Glutamatergic neuron (in vitro differentiated cells): ENCODE measurements at places on chromosomes 16 and 17.

DNA sequence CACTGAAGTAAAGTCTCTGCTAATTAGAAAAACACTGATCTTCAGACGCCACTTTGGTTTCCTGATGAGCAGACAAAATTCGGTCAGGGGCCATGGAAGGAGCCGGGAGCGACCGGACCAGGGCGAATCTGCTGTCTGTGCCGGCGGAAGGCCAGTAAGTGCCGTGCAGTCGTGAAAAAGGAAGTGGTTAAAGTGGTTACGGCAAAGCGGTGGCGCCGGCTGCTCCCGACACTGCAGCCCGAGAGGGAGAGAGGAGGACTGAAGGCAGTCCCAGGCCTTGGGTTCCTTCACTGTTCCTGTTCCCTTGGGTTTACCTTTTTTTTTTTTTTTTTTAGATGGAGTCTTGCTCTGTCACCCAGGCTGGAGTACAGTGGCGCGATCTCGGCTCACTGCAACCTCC, 17.3 kb upstream of the HEXD start:
- DNase-seq, result no peak

- no peak for DNase-seq
Measured at GRCh38 chr16:19520861-19521331, 1.0 kb downstream of the GDE1 start.

DNA sequence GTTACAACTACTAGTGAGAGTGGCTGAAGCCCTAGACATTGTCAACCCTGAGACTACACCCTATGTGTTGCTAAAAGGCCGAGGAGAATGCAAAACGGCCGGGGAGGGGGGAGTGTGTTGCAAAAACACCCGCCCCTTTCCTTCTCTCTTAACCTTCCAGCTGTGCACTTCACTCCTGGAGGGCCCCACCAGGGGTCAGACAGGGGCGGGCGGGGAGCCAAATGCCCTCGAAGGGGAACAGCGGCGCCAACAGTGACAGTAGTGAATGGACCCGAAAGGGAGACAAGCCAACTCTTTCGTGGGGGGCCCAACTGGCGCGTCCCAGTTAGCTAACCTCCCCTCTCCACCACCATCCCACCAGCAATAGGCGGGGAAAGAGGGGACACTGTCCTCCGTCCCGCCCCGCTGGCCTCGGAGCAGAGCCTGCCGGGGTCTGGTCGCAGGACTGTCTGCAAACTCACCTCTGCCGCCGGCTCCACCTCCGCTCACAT, 352 bp downstream of the MARF1 start:
- DNase-seq, result peak; percentile 72

- no peak for DNase-seq
Measured at GRCh38 chr17:42759982-42760651, 910 bp upstream of the RAMP2 start.

DNA sequence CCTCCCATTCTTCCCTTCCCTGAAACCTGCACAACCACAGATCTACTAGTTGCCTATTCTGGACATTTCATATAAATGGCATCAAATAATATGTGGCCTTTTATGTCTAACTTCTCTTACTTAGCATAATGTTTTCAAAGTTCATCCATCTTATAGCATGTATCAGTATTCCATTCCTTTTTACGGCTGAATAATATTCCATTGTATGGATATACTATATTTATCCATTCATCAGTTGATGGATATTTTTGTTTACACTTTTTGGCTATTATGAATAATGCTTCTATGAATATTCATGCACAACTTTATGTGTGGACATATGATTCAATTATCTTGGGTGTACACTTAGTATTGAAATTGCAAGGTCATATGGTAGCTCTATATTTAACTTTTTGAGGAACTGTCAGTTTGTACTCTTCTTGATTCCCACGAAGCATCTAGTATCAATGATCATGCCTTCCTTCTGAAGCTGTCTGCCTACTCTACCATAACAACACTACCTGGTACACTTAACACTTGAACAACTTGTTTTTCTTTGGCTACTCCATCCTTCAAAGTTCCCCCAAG, 12.7 kb upstream of the CHD3 start:
- DNase-seq, result no peak

DNA sequence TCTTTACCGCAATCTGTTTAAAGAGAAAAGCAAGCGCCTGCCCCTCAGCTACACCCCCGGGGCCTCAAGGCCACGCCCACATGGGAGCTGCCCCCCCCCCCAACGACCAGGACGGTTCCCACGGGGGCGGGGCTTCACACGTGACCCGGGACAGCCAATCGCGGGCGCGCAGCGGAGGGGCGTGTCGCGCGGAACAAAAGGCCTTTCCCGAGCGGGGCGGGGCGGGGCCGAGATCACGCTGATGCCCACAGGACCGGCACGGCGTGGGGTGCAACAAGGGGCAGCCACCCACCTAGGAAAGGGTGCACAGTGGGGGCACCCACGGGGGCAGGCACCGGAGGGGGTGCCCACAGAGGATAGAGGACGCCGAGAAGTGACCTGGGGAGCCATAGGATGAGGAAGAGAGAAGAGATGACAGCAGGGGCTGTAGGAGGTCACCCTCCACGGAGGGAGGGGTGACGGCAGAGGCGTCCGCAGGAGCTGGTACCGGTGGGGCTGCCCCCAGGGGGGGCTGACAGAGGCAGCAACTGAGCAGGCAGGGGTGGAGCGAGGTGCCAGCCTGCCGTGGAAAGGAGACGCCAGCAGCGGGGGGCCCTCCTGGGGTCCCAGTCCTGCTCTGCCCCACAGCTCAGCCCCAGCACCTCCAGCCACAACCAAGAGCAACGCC, 6.2 kb downstream of the UNKL start:
- peak; percentile 97 for DNase-seq

- no peak for DNase-seq
Measured at GRCh38 chr17:62778990-62779681, 29.0 kb downstream of the MARCHF10 start.

DNA sequence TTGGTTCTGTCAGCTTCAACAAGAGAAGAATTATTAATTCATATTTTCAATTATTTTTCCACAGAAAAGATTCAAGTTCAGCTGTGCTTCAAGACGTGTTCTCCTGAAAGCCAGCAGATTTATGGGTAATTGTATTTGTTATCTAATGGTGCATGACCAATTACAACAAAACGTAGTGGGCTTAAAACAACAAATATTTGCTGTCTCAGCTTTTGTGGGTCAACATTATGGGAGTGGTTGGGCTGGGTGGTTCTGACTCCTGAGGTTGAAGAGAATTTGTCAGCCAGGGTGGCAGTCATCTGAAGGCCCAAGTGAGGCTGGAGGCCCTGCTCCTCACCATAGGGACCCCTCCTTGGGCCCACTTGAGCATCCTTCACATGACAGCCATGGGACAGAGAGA, 24.1 kb upstream of the KREMEN2 start:
- DNase-seq, result no peak

GRCh38 chr16:14405611-14406537, 224.2 kb downstream of the PARN start:
- DNase-seq, result peak; percentile 53

DNA sequence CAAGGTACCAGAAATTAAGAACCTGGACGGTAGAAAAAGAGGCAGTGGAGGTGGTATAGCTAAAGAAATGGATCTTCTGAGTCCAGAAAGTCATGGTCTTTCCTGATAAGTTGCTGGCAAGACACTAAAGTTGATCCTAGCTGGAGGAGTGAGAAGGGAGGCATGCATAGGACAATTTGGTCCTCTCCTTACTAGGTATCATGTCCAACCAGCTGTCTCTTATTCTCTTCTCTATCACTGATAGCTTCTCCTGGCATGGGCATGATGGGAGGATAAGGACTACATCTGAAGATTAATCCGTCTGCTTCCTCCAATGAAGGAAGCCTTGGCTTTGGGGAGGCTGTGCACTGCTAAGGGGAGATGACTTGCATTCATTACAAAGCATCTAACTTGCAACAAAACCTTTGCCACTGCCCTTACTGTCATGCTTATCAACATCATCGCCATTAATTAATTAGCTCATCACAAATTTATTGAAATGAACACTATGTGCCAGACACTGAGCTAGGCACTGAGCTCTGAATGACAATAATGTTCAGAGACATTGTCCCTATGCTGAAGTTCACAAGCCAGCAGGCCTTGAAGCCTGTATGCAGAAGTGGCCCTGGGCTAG, 3.1 kb upstream of the FAM117A start:
- DNase-seq, result no peak

DNA sequence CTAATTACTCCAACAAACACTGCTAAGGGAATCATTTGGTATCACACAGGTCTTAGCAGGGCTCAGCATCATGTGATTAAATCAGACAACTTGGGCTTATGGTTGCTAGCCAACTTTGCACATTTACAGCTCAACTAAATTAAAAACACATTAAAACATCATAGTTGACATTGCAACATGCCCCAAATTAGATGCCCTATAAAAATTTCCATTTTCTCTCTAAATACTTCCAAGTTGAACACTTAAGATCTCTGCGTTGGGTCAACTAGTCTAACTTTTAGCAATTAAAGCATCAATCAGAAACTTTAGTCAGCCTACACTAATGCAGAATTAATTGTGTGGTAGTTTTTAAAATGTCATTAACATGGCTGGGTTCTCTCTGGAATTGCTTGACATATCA, 12.1 kb downstream of the DNAJC7 start:
- DNase-seq, result no peak

GRCh38 chr16:30088237-30088831, 3.4 kb downstream of the TBX6 start:
- DNase-seq, result no peak

DNA sequence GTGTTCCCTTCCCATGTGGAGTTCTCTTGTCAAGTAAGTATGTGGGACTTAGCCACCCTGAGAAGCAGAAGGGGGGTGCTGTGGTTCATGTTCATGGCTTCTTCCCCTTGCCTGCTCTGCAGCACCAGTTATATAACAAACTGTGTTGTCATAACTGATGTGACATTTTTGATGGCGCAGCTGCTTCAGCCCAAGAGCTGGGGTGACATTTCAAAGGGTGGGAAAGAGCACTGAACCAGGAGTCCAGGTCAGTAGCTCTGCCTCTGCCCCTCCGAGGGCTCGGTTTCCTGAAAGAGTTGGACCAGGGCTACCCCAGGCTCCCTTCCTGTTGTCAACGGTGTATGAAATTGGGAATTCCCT, 7.4 kb downstream of the GNAO1 start:
- DNase-seq, result no peak

GRCh38 chr16:27174007-27174406, 29.3 kb upstream of the KDM8 start:
- no peak for DNase-seq

- DNase-seq, result no peak
Measured at GRCh38 chr17:12457493-12457892, 208.2 kb upstream of the MYOCD start.

- no peak for DNase-seq
Measured at GRCh38 chr16:67009158-67009557, 19.8 kb upstream of the CBFB start.

GRCh38 chr16:25895380-25895779, 203.6 kb downstream of the HS3ST4 start:
- DNase-seq, result no peak

DNA sequence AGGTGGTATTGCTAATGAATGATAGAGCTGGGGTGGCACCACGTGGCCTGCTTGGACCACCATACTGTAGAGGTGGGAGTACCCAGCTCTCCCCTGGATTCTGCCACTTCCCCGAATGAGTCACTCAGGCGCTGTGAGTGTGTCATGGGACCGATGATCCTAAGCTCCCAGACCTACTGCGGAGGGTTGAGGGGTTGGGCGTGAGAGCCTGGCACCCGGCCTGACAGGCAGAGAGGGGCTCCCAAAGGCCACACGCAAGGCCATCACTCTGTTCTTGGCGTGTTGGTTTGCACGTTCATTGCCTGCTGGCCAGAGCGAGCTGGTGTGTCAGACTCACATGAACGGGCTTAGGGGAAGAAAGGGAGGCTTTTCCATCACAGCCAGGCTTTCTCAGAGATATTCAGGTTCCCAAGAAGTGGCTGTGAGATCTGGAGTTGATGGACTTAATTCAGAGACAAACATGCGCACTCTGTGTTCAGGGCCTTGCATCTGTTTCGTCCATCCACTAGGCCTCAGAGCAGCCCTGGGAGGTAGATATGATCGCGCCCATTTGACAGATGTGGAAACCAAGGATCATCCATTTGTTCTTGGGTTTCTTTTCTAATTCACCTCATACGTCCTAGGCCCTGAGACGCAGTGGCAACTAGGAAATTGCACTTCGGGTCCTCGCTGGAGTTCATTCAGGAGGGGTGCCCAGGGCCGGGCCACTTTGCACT, 41.4 kb downstream of the CMIP start:
- DNase-seq, result no peak

- no peak for DNase-seq
Measured at GRCh38 chr16:86012221-86012620, 113.3 kb downstream of the IRF8 start.

GRCh38 chr17:81323083-81323369, 27.9 kb upstream of the SLC38A10 start:
- DNase-seq, result no peak

DNA sequence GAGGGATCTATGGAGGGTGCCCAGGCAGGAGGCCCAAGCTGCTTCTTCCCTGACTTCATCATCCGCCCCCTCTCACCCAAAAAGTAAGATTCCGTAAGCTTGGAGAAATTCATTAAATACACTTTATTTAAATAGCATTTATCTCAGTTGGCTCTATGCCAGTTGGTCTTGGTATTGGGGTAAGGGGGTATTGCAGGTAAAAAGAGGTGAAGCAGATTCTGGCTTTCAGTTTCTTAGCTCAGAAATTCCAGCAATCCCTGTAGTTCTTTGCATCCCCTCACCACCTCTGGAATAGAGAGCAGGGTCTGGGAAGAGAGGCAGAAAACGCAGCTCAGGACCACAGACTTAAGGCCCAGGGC, 750 bp upstream of the ALDOC start:
- no peak for DNase-seq

GRCh38 chr17:4444782-4445473, 11.2 kb downstream of the SPNS3 start:
- no peak for DNase-seq

- DNase-seq, result no peak
Measured at GRCh38 chr17:77228241-77228752, 87.5 kb downstream of the SEC14L1 start.

- DNase-seq, result peak; percentile 45
Measured at GRCh38 chr16:22264786-22265185, 32.4 kb upstream of the POLR3E start.

- DNase-seq, result no peak
Measured at GRCh38 chr17:80762076-80762475, 217.4 kb downstream of the RPTOR start.

DNA sequence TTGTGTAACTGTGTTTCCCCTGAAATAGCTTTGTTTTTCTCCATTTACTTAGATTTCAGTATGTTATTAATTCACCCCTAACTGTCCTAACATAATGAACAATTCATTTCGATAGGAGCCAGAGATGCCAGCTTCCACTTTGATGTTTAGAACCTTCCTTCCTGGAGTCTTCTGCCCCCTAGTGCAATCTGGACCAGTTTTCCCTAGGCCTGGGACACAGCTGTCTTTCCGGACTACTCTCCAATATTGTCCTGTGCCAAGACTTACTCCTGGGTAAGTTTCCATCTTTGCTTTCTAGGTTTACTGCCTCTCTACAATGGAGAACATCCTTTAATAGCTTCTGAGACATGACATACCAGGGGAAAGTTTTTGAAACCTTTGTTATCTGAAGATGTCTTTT, 12.8 kb downstream of the RECQL5 start:
- no peak for DNase-seq

GRCh38 chr17:56912105-56912999, 1.5 kb downstream of the TRIM25 start:
- no peak for DNase-seq
